ENCODE measurements at places on chromosomes 12 and 14.
A peak's percentile ranks its signal among the peaks of the same experiment; 100 is the strongest.

GRCh38 chr12:127008755-127009403 is 1258.1 kb upstream of the TMEM132C start:
- no peak for DNase-seq

DNA sequence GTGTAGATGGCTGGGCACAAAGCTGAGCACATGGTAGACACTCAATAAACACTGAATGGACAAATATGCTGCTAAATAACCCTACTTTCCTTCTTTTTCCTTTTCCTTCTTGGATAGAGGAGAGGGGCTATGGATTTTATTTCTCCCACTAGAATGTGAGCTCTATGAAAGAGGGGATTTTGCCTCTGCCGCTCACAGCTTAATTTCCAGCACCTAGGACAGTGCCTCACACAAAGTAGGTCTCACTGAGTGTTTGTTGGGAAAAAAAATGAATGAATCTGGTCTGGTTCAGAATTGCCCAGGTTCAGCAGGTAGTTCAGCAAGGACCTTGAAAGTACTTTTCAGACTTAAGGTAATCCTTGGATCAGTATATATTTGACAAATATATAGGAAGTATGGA is 65.5 kb downstream of the WSCD2 start:
- no peak for DNase-seq

GRCh38 chr12:52600475-52600874 is 788 bp downstream of the KRT72 start:
- DNase-seq = no peak

DNA sequence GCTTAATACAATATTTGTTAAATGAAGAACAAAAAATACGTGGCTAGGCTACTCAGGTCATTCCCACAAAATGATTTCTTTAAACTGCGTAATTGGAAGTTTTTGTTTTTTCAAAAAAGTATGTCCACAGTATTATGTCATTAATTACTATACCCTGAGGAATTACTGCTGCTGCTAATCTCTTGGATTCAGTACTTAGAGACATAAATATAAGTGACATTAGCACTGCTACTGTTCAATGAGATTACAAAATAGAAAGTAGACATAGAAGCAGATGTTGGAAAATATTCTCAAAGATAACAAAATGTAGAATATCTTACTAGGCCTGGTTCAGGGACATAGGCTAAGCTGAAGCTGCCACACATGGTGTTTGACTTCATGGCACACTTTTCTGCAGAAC is 36.3 kb downstream of the HMGA2 start:
- no peak for DNase-seq

DNA sequence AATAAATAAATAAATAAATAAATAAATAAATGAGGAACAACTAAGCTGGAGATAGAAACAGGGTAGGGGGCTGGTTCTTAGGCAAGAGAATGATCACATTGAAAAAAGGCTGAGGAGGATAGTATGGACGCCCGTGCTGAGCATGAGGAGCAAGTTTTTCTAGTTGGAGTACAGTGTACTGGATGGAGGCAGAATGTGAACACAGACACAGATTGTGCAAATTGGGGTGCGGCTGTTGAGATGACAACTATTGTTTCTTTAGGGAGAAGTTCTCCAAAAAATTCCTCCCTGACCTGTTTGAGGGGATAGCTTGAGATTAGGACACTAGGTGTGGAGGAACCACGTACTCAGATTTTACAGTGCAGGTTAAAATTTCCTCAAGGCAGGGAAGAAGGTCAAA is 979 bp upstream of the BIN2 start:
- DNase-seq = no peak

GRCh38 chr14:71753976-71754375 is 178.3 kb upstream of the RGS6 start:
- DNase-seq = no peak

- no peak for DNase-seq
These were observed 1.9 kb downstream of the RIMKLB start for GRCh38 chr12:8699714-8700113.

GRCh38 chr12:79848339-79848738 is 86.6 kb downstream of the PPP1R12A start:
- DNase-seq = no peak

DNA sequence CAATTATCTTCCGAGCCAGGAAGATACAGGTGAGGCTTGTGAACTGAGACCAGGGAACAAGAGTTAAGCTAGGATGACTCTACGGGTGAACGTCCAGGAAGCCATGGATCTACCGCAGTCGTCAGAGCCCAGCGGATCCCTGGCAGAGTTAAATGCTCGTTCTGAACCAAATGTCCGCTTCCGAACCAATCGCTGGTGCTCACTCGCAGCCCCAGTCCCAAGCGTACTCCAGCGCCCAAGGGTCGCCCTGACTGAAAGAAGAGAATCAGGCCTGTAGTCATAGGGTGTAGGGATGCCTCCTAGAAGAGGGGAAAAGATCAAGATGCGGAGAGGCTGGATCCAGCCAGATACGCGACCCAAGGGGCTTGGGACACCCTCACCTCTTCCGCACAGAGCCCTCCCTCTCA is 283 bp downstream of the VIPAS39 start:
- no peak for DNase-seq

- DNase-seq = no peak
These were observed 4.1 kb downstream of the BHLHE41 start for GRCh38 chr12:26120561-26121274.

DNA sequence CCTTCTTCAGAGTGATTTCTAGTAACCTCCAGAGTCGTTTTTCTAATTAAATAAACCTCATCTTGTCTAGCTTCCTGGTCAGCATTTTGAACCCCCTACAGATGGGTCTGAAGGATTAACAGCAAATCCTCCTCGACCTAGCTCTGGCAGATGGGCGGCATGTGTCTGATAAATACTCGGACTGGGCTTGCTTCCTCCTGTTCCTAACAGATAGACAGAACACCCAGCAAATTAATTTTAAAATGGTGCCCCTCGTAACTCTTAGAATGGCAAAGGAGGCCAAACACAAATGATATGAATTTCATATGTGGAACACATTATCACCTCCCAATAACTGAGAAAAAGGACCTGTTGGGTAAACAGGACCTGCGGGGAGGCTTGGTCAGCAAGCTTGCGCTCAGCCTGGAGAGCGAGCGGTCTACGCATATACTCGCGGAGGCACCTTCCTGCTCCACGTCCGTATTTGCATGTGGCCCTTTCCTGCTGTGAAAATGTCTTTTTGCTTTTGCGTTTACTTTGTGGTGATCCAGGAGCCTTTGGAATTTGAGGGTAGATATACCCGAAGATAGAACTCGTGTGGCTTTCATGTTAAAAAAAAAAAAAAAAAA is 79.6 kb downstream of the OTX2 start:
- DNase-seq = no peak

GRCh38 chr12:89355243-89356068 is 3.2 kb upstream of the DUSP6 start:
- DNase-seq = no peak

DNA sequence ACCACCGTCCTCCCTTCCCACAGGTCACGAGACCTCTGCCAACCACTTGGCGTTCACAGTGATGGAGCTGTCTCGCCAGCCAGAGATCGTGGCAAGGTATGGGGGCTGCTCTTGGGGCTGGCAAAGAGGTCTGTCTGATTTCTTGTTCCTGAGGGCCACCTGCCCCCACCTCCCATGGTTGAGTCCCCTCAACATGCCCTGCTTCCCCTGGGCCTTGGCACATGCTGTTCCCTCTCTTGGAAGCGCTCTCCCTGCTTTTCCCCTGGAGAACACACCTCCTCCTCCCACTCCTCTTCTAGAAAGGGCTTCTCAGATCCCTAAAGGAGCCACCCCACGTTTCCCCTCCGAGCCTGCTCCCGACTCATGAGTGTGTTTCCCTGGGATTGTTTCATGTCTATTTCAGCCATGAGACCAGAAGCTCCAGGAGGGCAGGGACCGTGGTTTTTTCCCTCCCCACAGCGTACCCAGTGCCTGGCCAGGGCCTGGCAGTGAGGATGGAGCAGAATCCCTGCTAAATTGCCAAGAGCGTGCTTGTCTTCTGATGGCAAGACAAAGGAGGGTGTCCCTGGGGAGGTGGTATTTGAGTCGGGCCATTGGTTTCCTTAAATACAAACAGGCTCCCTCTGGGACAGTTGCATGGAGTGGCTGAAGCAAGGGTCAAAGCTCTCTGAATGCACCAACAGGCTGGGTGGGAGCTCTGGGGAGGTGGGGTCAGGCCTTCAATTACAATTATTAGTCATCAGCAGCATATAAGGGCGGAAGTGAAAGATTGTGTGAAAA is 34.1 kb downstream of the CYP46A1 start:
- DNase-seq = peak; percentile 62

DNA sequence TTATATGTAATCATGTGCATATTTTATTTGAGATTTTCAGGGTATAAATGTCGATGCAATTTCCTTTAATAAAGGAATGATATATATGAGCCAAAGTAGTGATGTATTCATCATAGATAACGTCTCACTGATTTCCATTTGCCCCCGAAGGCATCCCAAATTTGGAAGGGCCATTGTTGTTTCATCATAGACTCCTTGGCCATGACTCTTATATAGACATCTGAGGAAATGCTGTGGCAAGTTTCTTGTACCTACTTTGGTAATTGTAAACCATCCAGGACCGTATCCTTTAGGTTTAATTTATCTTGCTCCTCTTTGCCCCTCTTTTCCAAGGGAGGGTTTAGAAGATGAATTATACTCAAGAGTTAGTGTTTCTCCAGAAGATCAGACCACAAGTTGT is 84.7 kb downstream of the SAMD4A start:
- peak; percentile 43 for DNase-seq

GRCh38 chr12:69595689-69596088 is 10.4 kb downstream of the CCT2 start:
- DNase-seq = no peak

GRCh38 chr14:54889919-54890318 is 12.7 kb downstream of the GCH1 start:
- DNase-seq = no peak

DNA sequence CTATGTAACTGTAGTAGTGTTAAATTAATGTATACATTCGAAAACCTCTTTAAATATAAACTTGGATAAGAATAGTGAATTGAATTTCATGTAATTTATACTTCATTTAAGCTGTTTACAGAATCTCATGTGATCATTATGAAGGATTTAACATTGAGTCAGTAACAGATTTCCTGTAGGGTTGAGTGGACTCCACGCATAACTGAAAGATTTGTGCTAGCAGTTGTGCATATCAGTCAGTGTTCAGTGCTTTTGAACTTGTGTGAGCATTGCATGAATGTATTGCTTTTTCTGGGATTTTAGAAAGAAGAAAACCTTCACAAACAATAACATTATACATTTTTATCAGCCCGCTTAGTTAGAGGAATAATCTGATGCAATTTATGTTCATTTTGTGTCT is 1435.3 kb downstream of the LRFN5 start:
- DNase-seq = no peak
